ENCODE measurements at places on chromosomes 7 and 10.

DNA sequence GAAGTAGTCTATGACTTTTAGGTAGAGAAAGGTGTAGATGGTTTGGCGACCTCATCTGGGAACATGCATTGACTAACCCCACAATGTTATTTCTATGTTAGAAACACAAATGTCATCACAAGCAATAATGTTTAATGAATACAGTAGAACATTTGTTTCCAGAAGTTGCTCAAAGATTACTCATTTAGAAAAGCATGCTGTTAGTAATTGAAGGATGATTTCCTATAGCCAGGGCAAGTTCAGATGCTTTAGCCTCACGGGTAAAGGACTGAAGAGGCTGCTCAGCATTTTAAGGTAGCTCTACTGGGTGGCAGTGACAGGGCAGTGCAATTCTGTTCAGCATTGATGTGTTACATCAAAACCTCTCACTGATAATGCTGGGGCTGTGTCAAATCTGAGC, 199.3 kb upstream of the FZD1 start:
- DNase-seq = no peak

DNA sequence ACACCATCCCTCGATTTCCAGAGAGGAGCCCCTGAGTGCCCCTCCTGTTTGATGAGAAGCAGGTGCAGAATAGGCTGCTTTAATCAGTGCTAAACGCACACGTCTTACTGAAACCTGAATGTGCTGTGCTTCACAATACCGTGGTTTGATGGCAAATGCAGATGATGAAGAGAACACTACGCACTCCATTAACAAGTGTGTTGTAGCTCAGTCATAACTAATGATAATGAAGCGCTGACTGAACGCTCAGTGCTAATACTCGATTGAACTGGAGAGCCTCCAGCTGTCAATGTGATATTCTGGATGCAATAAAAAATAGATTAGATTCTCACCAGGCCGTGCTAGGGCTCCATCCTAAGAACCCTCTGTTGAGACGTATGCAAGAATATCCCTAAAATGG, 279.7 kb upstream of the PLPP4 start:
- DNase-seq = no peak

GRCh38 chr7:20932785-20933527, 146.3 kb upstream of the SP8 start:
- no peak for DNase-seq

GRCh38 chr10:131475043-131475442, 163.5 kb upstream of the TCERG1L start:
- no peak for DNase-seq

- DNase-seq = peak; percentile 94
Observed at GRCh38 chr7:26293569-26294308, 2.1 kb downstream of the SNX10 start.

GRCh38 chr10:16996530-16996964, 133.1 kb downstream of the CUBN start:
- DNase-seq = no peak

- no peak for DNase-seq
Observed at GRCh38 chr7:152522571-152523067, 86.8 kb upstream of the KMT2C start.

DNA sequence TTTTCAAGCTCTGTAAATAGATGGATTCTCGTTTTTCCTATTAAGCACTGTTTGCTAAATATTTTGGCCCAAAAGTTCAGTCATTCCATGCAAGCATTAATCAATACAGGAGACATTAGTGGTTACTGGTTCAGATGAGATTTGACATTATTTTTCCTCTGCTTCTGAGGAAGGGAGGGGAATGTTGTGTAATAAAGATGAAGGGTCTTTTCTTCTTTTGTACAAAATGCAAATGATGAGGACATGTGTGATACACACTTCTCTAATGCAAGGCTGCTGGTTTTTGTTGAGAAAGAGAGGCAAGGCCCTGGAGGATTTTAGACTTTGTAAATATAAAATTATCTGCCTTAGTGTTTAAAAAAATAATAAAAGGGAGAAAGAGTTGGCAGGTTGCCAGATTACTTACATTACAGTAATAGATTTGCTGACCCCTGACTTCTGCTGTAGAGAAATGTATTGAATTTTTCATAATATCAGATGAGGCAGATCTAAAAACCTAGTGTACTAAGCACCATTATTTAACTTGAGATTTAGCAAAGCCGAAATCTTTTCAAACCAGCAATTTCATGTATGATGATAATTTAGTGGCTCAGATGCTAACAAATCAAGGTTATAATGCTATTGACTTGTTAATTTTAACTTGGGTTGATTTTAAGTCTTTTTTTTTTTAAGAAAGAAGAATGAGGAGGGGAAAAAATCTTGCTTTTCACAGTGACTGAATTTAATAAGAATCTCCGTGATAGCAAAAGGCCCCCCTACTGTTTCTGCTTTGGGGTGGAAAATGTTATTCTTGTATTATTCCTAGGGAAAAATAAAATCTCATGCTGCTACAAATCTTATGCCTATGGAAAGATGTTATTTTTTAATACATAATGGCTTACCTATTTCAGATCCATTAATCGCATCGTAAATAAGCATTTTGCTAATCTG, 180.1 kb downstream of the ARID5B start:
- peak; percentile 29 for DNase-seq

- no peak for DNase-seq
Observed at GRCh38 chr10:77282163-77282562, 355.4 kb downstream of the KCNMA1 start.

Measured in activated CD4-positive, alpha-beta T cell treated with anti-CD3 and anti-CD28 coated beads, Interleukin-2, amount 50 U/mL, for 16 hours (primary cell).